ENCODE measurements at places on chromosomes 7 and 10.

DNA sequence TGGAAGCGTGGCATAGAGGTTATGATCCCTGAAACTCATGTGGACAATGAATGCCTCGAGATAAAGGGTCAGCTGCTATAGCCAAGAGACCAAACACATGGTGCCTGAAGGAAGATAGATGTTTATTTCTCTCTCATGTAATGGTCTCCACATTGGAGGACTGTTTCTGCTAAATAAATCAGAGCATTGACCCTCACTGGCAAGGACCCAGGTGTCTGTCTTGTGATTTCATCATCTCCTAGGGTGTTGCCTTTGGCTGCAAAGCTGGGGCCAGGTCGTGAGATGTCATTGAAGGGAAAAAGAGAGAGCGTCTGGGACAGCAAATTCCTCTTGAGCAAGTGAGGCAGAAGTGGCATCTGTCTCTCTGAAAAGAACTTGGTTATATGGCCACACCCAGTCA lies 64.6 kb downstream of the JCAD start:
- no peak for DNase-seq

- no peak for DNase-seq
Observed at GRCh38 chr7:30304177-30304884, 19.9 kb downstream of the ZNRF2 start.

DNA sequence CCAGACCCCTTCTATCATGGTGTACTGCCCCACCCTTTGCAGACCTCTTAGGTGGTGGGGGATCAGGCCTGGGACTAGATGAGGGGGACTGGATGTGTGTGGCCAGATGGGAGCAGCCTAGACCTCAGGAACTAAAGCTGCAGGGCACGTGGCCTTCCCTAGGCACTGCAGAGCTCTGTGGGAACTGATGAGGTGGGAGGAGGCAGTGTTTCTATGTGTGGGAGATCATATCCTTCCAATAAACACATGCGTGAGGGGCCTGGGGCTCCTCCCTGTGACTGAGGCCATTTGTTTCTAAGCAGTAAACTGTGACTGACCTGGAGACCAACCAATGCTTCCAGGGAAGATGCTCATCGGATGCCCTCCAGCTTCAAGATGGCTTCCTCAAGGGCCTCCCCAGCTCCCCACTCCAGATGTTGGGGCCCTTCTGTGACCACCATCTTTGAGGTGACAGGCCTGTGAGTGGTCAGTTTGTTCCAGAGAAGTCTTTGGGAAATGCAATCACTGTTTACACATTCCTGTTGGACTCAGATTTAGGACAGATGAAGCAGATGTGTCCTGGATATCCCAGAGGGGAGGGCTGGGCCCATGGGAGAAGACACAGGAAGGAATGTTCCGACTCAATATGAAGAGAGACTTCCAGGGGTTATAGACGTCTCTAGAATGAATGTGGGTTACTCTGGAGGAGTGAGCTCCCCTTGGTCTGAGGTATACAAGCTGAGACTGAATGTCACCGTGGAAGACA lies 23.6 kb upstream of the ZCCHC24 start:
- no peak for DNase-seq

DNA sequence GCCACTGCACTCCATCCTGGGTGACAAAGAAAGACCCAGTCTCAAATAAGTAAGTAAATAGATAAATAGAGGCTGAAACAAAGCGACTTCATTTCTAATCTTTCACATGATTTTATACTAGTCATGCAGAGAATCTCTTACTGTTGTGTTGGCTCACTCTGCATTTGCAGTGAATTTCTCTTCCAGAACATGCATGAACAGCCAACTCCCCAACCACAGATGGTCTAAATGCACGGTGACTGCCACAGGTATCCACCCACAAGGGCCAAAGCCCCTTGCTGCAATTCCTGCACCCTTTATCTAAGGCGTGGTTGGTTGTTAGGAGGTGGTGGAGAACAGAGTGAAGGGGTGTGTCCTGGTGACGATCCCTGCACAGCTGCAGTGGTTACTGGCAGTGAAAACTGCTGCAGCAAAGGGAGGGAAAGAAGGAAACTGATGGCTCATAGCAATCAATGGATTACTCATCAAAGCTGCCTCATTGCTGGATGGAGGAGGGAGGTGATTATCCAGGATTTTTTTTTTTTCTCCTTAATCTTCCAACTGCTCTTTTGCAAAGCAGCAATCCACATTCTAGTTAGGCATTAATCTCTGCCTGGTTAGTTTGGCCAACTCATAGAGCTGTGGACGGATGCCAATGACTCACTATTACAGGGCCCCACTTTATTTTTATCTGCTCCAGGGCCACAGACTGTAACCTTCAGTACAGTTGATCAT lies 50.6 kb downstream of the PRTFDC1 start:
- peak; percentile 89 for DNase-seq

- no peak for DNase-seq
Observed at GRCh38 chr10:23610626-23611307, 171.9 kb downstream of the OTUD1 start.

- DNase-seq: no peak
Observed at GRCh38 chr10:77550378-77550777, 87.2 kb downstream of the KCNMA1 start.

DNA sequence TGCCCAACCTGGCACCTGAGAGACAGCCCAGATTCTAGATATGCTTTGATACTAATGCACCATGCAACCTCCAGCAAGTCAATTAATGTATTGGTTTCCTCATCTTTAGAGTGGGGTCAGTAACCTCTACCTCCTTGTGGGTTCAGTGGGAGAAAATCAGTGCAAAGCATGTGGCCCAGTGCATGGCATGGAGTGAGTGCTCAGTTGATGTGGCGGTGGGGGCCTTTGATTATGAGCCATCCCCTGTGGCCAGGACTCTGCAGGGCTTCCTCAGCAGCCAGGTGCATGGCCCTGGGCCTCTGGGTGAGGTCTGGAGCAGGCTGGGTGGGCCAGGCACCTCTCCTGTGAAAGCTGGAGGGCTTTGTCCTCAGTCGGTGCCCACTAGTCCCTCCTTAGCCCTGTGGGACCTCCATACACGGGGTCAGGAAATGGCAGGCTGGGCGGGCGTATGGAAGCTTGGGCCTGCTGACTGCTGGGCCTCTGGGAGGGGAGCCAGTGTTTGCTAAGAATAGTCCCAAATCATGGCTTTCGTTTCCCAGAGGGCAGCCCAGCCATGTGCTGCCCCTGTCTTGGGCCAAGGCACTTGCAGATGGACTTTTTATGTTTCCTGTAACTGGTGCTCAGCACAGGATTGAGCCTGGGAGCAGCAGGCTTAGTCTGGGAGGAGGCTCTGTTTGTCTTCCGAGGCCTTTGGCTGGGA lies 3.4 kb downstream of the PALD1 start:
- no peak for DNase-seq

GRCh38 chr10:31209478-31209877 lies 109.5 kb upstream of the ZEB1 start:
- DNase-seq: no peak

- DNase-seq: no peak
Observed at GRCh38 chr7:131090188-131090587, 237.5 kb upstream of the MKLN1 start.

DNA sequence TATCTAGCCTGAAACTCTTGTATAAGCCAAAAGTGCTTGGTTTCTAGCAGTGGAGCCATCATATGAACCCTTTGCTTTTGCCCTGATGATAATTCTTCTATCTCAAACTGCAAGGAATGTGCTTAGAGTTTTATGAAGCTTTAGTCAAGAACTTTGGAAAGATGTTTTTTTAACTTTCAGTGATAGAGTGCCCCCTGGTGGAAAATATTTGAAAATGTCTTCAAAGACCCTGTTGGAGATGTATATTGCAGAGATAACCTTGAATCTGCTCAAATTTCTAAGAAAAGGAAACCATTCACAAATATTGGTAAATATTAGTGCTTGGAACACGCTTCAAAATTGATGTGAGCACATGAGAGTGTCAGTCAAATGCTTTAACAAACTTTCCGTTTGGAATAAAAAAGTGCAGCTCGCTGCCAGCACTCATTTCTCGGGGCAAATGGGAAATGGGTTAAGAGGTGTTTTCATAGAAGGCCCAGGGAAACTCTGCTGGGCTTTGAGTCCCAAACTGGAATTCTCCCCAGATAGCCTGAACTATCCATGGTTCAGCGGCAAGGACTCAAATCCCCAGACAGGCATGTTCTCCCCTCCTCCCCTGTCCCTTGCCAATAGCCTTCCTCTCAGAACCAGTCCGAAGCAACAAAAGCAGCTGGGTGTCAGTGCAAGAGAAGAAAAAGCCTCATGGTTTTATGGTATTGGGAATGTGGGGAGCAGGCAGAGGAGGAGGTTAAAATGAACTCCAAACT lies 129.3 kb downstream of the MYOF start:
- peak; percentile 32 for DNase-seq

DNA sequence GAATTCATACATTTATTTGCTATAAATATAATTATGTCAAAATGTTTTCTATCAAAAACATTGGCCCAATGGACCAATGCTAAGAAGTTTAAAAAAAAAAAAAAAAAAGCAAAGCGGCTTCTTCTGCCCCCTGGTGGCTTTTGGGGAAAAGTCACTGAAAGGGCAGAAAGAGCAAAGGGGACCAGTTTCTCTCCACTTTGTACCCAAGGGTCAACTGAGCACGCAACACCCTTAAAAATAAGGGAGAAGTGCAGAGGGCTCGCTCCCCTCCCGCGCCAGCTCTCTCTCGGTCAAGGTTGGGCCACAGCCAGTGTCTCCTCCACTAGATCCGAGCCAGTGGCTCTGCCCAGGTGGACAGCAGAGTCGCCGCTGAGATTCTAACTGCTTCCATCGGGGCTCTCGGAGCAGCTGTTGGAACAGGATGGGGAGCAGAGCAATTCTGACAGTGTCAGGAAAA lies 136.4 kb upstream of the FGFR2 start:
- no peak for DNase-seq

- no peak for DNase-seq
Observed at GRCh38 chr10:69837261-69837660, 35.6 kb downstream of the COL13A1 start.

- no peak for DNase-seq
Observed at GRCh38 chr7:70615066-70615606, 516.8 kb upstream of the GALNT17 start.

DNA sequence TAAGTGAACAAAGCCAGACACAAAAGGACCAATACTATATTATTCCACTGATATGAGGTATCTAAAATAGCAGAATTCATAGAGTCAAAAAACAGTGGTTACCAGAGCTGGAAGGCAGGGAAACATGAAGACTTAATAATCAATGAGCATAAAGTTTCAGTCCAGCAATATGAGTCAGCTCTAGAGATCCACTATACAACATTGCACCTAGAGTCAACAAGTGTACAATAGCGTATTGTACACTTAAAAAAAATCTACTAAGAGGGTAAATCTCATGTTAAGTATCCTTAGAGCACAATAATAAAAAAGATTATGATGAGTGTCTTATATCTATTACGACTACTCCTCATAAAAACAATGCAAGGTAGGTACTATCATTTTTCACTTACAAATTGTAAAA lies 36.1 kb downstream of the C10orf90 start:
- no peak for DNase-seq

DNA sequence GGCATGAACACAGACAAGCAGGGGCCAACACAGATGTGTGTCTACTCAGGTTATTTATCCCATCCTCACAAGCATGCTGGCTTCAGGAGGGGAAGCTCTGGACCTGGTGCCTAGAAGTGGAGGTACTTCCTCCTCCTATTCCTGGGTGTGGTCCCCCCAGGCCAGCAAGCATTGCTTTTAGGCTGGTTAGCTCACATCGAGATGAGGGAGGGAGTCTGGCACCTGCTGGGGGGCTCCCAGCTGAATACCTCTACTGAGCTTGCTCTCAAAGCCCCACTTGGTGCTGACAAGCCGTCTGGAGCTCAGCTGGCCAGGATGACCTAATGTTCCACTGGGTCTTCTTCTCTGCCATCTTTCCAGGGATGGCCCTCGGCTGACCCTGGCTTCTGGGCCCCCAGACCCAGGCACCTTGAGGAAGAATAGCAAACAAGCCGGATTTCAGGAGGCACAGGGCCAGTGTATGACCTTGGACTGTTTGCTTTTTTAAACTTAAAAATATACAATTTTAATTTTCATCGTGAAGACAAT lies 26.8 kb downstream of the FAM241B start:
- DNase-seq: no peak

Measured in fibroblast of skin of left biceps (primary cell).